ENCODE measurements at places on chromosomes 2 and 18. TPM values are rescaled to one million over a fixed set of nuclear protein-coding genes. Genes with fewer than 3 reads are reported as not detected.

DNA sequence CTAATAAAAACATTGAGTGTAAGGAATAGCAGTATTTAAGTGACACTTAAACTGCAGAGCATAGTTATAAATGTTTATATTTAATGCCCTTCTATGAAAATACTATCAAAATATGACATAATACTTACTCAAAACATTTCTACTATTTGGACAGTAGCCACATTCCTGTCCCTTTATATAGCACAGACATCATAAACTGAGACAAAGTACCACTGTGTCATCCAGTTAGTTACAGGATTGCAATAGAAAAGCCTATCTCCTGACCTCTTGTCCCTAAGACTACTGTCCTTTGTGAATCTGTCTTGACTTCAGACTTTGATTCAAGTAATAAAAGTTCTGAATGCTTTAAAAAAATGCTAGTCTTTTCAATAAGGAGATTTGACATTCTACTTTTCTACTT, 1528.5 kb upstream of the NXPH2 start:
- no peak for DNase-seq

DNA sequence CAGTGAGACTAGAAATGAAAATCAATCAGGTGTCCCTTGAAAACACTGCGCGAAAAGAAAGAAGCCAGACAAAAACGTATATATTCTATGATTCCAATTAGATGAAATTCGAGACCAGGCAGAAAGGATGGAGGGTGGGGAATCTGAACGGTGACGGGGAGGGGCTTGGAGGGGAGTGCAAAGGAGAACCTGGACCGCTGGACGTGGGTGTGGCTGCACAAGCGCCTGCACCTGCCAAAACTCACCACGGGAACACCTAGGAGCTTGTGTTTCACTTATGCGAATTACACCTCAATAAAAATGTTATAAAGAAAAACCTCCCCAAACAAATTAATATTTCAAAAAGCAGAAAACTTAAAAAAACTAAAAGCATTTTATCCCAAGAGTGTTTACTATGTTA, 21.9 kb downstream of the THAP4 start:
- DNase-seq: no peak

GRCh38 chr2:121205321-121205942, 79.6 kb downstream of the TFCP2L1 start:
- no peak for DNase-seq

ATP5MC3 gene
- 329 TPM for polyA plus RNA-seq

GRCh38 chr2:73083886-73084800, 12.6 kb upstream of the SFXN5 start:
- DNase-seq: no peak

DSG4 gene
- 0.05 TPM for polyA plus RNA-seq
